Central memory CD4-positive, alpha-beta T cell (primary cell): ENCODE measurements at places on chromosomes 12 and 14.
A peak's percentile ranks its signal among the peaks of the same experiment; 100 is the strongest.

DNA sequence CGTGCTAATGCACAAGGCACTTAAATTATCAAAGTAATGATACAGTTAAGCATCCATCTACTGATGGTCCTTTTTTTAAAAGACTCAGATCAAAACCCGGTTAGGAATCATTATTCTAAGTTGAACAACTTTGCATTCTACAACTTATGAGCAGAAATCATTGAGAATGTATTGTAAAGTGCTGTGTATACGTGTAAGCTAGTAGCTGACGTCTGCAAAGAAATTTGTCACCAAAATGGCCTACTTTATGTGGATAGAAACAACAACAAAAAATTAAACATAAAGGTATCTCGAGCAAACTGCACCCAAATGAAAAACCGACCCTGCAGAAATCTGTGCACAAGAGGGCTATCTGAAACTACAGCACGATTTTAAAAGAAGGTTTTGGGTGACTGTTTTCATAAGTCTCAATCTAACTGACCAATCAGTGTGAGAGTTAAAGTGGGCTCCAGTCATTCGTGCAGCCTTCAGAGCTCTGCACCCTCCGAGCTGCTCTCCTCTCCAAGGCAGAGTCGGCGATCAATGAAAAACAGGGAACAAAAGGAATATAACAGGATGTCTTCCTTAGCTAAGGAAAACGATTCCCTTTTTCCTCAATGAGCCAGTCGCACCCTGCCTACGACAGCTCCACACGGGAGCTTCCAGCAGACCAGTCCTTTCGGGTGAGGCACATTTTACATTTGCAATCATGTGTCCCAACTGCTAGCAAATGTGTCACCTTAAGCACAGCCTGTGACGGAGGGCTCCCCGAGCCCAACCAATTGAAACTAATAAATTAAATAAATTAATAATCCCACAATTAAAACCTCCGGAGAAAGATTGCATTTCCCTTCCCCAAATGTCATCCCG lies 200.7 kb upstream of the FOXN3 start:
- DNase-seq, result peak; percentile 35

GRCh38 chr12:116247377-116247776 lies 30.1 kb downstream of the MED13L start:
- DNase-seq, result no peak

DNA sequence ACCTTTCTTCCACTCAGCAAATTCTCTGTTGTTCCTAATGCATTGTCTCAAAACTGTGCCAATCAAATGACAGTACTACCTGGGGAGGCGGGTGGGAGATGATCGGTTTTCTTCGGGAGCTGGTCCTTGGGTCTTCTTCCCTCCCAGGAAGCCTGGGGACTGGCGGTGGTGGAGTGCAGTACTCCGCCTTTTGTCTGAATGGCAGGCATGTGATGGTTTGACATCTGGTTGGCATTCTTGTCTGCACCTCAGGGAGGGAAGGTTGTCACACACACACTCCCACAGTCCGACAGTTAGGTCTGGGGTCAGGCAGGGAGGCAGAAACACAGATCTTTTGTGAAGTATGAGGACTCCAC lies 114.8 kb downstream of the SNAPC1 start:
- DNase-seq, result no peak

- DNase-seq, result no peak
These were observed 69.9 kb downstream of the DDX51 start for GRCh38 chr12:132074216-132074615.

DNA sequence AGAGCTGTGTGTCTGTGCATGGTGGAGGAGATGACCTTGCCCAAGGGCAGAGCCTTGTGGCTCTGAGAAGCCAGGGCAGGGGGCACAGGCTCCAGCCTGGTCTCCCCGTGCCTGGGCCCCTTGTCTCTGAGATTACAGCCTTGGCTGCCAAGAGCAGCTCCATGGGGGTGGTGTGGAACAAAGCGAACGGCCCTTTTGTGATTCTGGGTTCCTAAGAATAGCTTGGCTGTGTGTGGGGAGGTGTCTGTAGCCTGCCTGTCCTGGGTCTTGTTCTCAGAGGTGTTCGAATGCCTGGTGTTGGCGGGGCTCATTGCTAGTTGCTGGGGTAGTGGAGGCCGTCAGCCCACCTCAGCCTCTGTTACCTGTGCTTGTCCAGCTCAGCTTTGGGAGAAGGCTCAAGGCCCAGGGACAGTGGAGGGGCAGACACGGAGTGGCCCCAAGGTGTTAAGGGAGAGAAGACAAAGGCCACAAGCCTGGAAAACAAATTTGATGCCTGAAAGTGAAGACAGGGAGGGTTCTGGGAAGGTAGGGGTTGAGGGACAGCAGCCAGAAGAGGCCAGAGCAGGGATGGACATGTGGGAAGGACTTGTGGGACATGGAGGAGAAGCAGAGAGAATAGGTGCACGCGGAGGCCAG lies 7.4 kb upstream of the MYH7 start:
- DNase-seq, result no peak

DNA sequence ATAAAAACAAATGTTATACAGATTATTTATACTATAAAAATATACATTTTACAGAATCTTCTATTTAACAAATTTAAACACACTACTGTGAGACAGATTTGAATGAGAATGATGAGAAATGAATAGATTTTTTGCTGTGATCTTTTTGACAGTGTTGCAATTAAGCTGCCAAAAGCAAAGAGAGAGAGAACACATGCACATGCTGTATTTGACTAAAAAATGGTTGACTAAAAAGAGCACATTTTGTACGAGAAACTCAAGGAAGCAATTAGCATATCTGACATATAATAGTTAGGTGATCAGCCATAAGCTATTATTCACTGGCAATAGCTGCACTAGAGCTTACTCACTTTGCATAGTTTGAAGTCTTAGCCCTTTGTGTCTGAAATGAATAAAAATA lies 115.8 kb downstream of the SYT10 start:
- DNase-seq, result no peak

DNA sequence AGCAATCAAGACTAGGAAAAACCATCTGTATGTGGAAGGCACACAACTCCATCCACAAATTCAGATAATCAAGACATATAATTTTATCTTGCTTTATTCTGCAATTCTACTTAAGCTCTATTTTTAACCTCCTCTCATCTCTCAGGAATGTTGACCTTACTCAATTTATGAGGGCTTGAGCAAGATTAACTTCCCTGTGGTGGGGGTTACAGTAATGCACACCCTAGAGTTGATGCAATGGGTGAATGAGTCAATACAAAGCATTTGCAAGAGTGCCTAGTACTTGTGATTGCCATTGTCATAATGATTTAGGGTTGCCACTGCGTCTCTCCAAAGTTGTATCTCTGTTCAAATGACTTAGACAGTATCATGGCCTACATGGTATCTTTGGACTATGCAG lies 1598.4 kb upstream of the TMEM132C start:
- no peak for DNase-seq

DNA sequence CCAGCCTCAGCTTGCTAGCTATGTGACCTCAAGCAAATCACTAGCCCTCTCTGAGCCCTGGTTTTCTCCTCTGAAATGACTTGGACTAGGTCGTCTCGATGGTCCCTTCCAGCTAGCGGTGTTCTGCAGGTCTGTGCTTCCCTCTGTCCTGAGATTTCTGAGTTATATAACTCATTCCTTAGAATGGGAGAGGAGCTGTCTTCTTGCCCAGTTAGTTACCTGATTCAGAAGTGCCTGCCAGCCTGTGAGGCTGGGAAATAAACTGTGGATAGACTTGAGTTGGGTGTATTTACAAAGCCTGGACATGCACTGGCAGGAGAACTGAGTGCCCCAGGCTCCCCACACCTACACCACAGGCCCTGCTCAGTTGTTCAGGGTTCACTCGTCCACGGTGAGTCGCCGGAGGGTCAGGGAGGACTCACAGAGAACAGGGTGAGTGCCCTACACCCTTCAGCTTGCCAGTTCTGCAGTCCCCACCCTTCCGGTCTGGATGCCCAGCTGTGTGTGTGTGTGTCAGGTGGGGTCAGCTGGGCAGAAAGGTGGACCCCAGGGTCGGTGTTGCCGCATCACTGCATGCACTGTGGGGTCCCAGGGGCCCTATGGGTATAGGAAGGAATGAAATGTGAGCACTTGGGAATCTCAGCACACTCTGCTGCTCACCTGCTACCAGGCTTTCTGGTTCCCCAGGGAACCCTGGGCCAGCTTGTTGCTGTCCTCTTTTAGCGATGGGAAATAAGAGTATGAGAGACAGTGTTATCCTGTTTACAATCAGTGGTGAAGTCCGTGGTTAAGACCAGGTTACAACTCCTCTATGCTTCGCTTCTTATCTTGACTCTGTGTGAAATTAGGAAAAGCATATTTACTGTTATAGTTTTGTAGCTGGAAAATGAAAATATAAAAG lies 348.2 kb downstream of the DPF3 start:
- DNase-seq, result no peak

DNA sequence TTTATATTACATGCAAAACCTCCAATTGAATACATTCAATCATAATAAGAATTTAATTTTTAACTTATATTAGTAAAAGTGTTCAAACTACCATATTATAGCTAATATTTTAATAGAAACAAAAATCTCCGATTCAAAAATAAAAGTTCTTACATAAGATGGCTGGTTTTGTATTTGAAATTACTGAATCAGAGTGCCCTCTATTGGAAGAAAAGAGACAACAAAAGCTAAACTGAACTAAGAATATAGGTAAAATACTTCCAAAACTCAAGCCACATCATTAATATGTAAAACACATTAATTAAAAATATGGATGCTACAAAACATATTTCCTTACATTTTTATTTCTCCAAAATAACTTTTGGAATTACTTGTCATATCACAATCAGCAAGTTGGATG lies 120.3 kb downstream of the GARIN6 start:
- no peak for DNase-seq

DNA sequence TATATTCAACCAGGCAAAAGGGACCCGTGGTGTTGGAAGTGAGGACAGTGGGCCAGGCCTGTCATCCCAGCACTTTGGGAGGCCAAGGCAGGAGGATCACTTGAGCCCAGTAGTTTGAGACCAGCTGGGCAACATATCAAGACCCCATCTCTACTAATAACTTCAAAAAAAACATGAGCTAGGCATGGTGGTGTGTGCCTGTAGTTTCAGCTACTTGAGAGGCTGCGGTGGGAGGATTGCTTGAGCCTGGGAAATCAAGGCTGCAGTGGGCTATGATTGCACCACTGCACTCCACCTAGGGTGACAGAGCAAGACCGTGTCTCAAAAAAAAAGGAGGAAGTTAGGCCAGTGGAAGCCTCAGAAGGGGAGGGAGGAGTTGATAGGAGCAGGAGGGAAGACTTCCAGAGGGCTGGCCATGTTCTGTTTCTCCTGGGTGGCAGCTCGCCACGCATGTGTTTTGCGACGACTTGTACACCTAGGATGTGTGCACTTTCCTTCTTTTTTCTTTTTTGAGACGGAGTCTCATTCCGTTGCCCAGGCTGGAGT lies 10.1 kb downstream of the SLC25A29 start:
- DNase-seq, result no peak

DNA sequence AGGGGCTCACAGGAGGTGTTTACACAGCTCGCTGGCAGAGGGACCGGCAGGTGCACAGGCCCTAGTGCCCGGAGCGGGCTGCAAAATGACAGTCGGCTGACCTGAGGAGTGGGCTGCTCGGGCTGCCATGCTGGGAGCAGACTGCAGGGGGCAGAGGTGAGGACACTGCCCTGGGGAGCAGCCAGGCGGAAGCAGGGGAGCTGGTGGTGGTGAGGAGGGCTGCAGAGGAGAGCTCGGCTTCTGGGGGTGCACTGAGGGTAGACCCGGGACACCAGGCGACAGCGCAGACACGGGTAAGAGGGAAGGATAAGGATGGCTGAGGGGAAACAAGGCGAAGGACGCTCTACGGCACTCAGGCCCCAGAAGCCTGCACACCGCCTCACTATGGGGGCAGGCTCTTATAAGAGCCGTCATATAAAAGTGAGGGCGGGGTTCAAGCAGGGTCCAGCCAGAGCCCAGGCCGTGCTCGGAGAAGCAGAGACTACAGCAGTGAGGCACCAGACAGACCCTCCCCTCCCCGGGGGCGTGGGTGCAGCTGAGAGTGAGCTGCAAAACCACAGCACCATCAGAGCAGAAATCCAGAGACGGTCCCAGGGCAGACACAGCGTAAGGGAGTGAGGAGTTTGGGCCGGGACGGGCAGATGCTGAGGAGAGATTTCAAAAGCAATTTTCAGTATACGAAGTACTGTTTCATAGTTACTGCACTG lies 62.5 kb downstream of the CCDC88C start:
- DNase-seq, result no peak

DNA sequence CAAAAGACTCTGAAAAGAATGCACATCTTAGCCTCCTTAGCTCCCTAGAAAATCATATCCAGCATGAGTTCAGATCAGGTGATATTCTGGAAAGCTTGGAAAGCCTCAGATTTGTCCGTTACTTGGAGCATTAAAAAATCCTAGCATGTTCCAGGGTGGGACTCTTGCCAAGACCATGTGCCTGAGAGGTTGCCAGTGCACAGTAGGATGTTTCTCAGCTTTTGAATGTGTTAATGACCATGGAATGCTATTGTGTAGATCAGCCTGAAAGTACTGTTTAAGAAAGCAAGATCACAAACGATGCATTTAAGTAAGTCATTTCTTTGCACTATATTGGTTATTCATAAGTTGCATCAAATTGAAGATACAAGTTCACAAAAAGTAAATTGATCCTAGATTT lies 230.5 kb downstream of the ETNK1 start:
- no peak for DNase-seq

DNA sequence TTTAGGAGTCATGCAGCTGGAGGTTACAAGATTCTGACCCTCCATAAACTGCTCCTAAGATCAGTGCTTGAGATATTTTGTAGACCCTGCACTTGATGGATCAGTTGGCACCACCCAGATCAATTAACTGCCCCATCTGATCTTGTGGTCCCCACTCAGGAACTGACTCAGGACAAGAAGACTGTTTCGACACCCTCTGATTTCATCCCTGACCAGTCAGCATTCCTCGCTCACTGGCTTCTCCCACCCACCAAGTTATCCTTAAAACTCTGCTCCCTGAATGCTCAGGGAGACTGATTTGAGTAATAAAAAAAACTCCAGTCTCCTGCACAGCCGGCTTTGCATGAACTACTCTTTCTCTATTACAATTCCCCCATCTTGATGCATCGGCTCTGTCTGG lies 360.2 kb downstream of the GALC start:
- DNase-seq, result no peak

GRCh38 chr12:128076188-128076587 lies 190.8 kb upstream of the TMEM132C start:
- DNase-seq, result no peak

- DNase-seq, result no peak
These were observed 2.2 kb upstream of the LMO3 start for GRCh38 chr12:16607906-16608775.

GRCh38 chr14:49879646-49880204 lies 13.2 kb upstream of the ARF6 start:
- DNase-seq, result peak; percentile 65
